ENCODE measurements at places on chromosomes 13 and 19.

GRCh38 chr19:44313231-44313630 is 8.4 kb upstream of the ZNF235 start:
- no peak for DNase-seq

- DNase-seq = no peak
These were observed 1.1 kb upstream of the ZNF845 start for GRCh38 chr19:53332484-53332883.

DNA sequence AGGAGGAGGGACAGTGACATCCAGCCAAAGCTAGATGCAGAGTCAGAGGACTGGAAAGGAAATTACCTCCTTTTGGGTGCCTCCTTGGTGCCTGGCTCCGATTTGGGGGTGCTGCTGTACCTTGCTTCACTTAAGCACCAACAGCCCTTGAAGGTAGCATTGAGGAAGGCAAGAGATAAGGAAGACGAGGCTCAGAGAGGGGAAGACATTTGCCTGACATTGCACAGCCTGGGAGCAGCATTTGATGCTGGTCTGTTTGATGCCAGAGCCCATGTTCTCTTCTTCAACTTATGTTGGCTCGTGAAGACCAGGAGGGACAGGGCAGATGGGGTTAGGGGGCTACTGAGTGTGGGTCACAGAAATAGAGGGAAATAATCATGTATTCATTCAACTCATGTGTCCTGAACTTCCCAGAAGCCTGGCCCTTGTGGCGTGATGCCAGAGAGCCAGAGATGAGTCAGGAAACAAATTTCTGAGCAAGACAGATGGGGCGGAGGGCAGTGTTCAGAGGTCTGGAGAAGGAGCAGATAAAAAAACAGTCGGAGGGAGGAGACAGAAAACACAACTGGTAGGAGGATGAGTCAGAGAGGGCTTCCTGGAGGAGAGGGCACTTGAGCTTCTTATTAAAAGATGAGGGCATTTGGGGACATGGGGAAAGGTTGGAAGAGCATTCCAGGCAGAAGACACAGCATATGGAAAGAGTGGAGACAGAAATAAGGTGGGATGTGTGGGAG is 3.0 kb upstream of the C19orf81 start:
- DNase-seq = no peak

GRCh38 chr13:89936256-89936655 is 1411.2 kb upstream of the MIR17HG start:
- DNase-seq = no peak

DNA sequence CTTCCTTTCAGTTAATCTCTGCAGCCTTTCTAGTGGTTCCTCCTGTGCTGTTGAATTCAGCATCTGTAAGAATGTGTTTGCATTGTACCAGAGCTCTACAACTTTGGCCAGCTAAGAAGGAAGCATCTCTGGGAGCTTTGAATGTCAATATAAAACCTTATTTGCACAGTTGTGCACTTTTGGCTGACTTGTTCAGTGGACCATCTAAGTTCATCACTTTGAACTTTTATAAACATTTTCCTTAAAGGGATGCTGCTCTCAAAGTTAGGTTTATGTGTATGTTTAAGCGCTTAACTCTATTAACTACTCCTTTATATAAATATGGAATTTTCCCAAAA is 15.6 kb downstream of the POLR1D start:
- no peak for DNase-seq

- DNase-seq = no peak
These were observed 31.0 kb downstream of the KLF12 start for GRCh38 chr13:74103196-74103595.

GRCh38 chr13:29845440-29846056 is 4.9 kb downstream of the UBL3 start:
- no peak for DNase-seq

DNA sequence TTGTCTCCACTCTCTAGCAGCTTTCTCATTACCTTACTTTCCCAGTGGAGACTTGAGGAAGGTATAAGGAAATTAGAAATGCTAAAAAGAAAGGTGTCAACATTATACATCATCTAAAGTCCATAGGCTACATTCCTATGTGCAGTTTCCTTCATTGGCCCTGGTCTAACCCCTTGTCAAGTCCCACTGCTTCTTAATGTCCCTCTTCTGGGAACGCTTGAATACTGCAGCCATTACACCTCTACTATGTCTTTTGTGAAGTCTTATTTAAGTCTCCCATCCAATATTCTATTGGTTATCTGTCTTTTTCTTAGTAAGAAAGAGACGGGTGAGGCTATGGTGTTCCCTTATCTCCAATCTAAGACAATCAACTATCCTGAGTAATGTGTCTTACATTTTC is 332.6 kb upstream of the TMTC4 start:
- no peak for DNase-seq

DNA sequence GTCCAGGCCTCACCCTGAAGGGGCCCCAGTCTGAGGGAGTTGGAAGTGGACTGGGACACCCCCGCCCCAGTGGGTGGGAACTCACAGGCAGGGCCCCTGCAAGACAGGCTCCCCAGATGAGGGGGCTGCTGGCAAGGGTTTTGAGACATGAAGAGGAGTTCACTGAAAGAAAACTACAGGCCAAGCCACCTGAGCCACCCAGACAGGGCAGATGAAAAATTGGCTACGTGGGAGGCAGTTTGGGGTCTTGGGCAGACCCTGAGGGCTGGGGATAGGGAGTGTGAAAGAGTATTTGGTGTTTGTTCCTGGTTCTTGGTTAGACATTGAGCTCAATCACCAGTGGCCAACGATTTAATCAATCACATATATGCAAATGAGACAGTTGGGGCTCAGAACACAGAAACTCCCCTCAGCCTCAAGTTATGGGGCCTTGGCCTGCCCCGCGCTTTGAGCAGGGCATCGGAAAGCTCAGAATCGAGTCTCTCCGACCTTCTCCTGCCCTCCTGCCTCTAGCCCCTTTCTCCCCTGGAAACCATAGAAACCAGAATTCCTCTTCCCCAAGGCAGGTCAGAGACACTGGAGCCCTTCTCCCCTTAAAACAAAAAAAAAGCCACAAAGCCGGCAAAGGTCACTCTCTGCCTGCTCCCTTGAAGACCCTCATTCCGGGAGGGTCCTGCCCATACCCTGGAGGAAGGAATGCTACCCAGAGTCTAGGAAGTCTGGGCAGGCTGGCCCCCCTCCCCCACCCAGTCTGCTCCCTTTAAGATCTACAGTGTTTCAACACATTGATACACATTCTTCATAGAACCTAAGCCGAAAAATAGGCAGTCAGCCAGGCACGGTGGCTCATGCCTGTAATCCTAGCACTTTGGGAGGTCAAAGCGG is 1.3 kb upstream of the ISYNA1 start:
- DNase-seq = peak; percentile 35

- no peak for DNase-seq
These were observed 26.3 kb upstream of the ZNF492 start for GRCh38 chr19:22607653-22608430.
